ENCODE measurements at places on chromosomes 11 and 22.
A peak's percentile ranks its signal among the peaks of the same experiment; 100 is the strongest.

- H3K4me1 ChIP-seq, result peaks cover 15% of the 10 kb centered on the region
- H3K4me3 ChIP-seq, result no peak within 1 kb of the TSS
- peaks cover 6% of the 10 kb centered on the region for H3K27me3 ChIP-seq
These were observed at the start of gene LMO2 for GRCh38 chr11:33891714-33892327. Gene LMO2, minus strand, starts transcription at chr11:33892076. Its CDS starts 22,360 bp downstream, at chr11:33869716.

GRCh38 chr11:116700586-116701220, 72.1 kb downstream of the BUD13 start:
- H3K27me3 ChIP-seq, result no peaks in the 10 kb centered on the region
- no peaks in the 10 kb centered on the region for H3K4me1 ChIP-seq
- DNase-seq, result no peak
- H3K4me3 ChIP-seq, result no peak overlapping the region
- no peak overlapping the region for H3K27ac ChIP-seq

DNA sequence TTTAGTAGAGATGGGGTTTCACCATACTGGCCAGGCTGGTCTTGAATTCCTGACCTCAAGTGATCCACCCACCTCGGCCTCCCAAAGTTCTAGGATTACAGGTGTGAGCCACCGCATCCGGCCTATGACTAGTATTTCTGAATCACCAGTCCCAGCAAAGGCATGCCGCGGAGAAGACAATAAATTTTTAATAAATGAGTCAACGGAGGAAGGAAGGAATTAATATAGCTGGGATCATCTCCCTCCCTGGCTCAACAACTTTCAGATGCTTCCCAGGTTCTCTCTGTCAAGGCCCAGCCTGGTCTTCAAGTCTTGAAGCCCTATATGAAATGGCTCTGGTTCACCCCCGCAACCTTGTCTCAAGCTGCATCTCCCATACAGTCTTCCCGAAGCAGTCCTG, 45.7 kb downstream of the CYTH4 start:
- DNase-seq, result no peak
- H3K4me1 ChIP-seq, result peaks cover 10% of the 10 kb centered on the region
- H3K36me3 ChIP-seq, result no peaks in the 10 kb centered on the region
- no peak overlapping the region for H3K27ac ChIP-seq
- peaks cover 25% of the 10 kb centered on the region for H3K27me3 ChIP-seq
- no peak overlapping the region for H3K4me3 ChIP-seq

GRCh38 chr11:3170044-3170755, 5.1 kb upstream of the OSBPL5 start:
- no peaks in the 10 kb centered on the region for H3K36me3 ChIP-seq
- H3K27ac ChIP-seq, result no peak overlapping the region
- DNase-seq, result no peak
- peaks cover 4% of the 10 kb centered on the region for H3K27me3 ChIP-seq
- H3K4me1 ChIP-seq, result peaks cover 12% of the 10 kb centered on the region

DNA sequence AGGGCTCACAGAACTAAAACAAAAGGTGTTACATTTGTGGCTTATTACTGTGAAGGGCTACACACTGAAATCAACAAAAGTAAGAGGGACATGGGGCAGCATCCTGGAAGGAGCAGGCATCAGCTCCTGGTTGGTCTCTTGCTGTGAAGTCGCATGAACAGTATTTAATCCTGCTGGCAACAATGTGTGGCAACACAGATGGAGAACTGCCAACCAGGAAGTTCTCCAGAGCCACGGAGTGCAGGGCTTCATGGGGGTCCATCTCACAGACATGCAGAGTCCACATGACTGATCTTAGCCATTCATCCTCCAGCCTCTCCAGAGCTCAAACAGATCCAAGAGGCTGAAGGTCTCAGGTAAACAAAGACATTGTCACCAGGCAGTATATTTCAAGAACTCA, 32.8 kb upstream of the FGF3 start:
- no peak overlapping the region for H3K4me3 ChIP-seq
- no peaks in the 10 kb centered on the region for H3K4me1 ChIP-seq
- no peak for DNase-seq

DNA sequence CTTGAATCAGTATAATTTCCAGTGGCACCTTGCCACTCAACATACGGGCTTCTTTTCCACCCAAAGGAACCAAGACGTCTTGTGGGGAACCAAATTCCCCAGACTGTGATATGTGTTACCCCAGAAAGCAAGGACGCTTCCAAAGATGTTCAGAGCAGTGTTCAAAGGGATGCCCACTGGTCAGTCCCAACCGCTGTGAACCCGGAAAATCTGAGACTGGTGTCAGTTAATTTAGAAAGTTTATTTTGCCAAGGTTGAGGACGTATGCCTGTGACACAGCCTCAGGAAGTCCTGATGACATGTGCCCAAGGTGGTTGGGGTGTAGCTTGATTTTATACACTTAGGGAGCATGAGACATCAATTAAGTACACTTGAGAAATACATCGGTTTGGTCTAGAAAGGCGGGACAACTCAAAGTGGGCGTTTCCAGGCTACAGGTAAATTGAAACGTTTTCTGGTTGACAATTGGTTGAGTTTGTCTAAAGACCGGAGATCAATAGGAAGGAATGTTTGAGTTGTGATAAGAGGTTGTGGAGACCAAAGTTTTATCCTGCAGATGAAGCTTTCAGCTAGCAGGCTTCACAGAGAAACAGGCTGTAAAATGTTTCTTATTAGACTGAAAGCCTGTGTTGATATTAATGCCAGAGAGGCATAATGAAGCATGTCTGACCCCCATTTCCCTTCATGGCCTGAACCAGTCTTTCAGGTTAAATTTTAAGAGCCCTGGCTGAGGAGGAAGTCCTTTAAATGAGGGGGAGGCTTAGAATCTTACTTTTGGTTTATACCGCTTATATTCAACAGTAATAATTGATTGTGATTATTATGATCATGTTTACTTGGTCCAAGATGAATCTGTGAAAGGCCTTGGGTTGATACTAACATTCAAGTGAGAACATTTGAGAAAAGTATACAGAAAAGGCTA, 6.8 kb downstream of the APOL3 start:
- H3K27me3 ChIP-seq, result no peaks in the 10 kb centered on the region
- no peak overlapping the region for H3K4me3 ChIP-seq
- no peak for DNase-seq
- peaks cover 24% of the 10 kb centered on the region for H3K36me3 ChIP-seq
- H3K4me1 ChIP-seq, result peaks cover 44% of the 10 kb centered on the region

DNA sequence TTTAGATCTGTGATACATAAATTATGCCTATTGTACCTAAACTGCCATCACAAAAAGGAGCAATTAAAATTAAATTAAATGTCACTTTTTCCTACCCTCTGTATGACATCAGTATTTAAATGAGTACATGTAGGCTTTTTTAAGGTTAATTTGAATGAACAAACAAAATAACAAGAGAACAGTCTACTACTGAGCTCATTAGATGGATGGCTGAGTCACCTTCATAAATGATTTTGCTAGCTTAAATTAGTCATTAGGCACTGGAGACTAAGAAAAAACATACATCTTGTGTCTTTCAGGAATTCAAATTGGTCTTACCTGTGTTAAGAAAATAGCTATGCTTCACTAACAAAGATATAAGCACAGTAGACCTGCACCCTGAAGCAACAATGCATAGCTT, 153.6 kb downstream of the RCN1 start:
- H3K27ac ChIP-seq, result no peak overlapping the region
- no peaks in the 10 kb centered on the region for H3K4me1 ChIP-seq
- DNase-seq, result no peak
- no peaks in the 10 kb centered on the region for H3K36me3 ChIP-seq
- H3K27me3 ChIP-seq, result no peaks in the 10 kb centered on the region

GRCh38 chr11:73343076-73343873, 32.9 kb upstream of the RELT start:
- no peak for DNase-seq
- no peak overlapping the region for H3K4me3 ChIP-seq
- H3K4me1 ChIP-seq, result no peaks in the 10 kb centered on the region

GRCh38 chr22:19819208-19819910, 35.3 kb downstream of the GNB1L start:
- H3K36me3 ChIP-seq, result no peaks in the 10 kb centered on the region
- H3K4me3 ChIP-seq, result no peak overlapping the region
- no peak for DNase-seq
- H3K4me1 ChIP-seq, result no peaks in the 10 kb centered on the region
- no peaks in the 10 kb centered on the region for H3K27me3 ChIP-seq

GRCh38 chr11:35491231-35491871, 34.1 kb downstream of the PAMR1 start:
- H3K4me3 ChIP-seq, result no peak overlapping the region
- H3K36me3 ChIP-seq, result no peaks in the 10 kb centered on the region
- H3K27me3 ChIP-seq, result no peaks in the 10 kb centered on the region

GRCh38 chr11:77799338-77799737, 21.2 kb downstream of the RSF1 start:
- no peak overlapping the region for H3K27ac ChIP-seq
- H3K27me3 ChIP-seq, result no peaks in the 10 kb centered on the region
- no peaks in the 10 kb centered on the region for H3K4me1 ChIP-seq
- H3K36me3 ChIP-seq, result no peaks in the 10 kb centered on the region
- no peak for DNase-seq

DNA sequence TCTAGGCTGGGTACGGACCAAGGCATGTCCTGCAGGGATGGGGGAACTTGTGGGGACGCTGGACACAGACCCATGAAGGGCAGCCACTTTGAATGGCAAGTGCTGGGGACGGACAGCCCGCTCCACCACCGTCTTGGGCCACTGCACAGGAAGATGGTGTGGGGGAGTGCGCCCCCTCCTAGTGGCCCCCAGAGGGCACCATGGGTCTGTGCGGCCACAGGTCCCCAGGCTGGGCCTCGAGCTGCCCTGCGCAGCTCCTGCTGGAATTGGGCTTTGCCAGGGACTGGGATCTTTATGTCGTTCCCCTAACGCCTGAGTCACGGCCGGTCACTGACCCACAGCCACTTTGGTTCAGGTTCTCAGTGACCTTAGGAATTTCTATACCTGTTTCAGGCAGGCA, 44.4 kb downstream of the NAT10 start:
- H3K4me3 ChIP-seq, result no peak overlapping the region
- no peak for DNase-seq
- H3K4me1 ChIP-seq, result no peaks in the 10 kb centered on the region
- H3K36me3 ChIP-seq, result peaks cover 55% of the 10 kb centered on the region
- H3K27me3 ChIP-seq, result no peaks in the 10 kb centered on the region
- no peak overlapping the region for H3K27ac ChIP-seq

DNA sequence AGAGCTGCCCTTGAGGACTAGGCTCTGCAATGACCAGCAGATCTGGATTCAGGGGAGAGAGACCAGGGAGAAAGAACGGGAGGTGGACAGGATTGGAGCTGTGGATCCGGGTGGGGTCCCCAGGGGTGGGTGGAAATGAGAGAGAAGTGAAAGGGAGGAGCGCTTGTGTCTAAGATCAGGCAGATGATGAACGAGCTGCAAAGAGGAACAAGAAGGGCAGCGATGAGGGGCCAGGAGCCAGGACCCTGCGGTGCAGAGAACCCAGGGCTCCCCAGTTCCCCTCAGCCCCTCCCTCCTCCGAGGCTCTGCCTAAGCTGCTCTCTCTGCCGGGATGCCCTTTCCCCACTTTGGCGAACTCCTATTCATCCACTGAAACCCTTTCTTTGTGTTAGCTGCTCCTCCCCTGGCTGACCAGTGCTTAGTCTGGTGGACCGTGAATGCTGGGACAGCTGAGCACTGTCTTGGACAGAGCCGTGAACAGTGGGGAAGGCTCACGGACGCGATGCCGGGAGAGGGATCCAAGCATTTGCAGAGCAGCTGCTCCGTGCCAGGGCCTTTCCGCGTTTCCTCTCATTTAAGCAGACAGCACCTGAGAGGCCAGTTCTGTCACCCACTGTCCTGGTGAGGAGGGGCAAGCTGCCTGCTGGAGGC, 35.9 kb downstream of the SHISAL1 start:
- no peaks in the 10 kb centered on the region for H3K4me1 ChIP-seq
- H3K36me3 ChIP-seq, result no peaks in the 10 kb centered on the region
- no peaks in the 10 kb centered on the region for H3K27me3 ChIP-seq
- H3K27ac ChIP-seq, result no peak overlapping the region
- H3K4me3 ChIP-seq, result no peak overlapping the region
- no peak for DNase-seq

GRCh38 chr22:37223965-37224551, 11.8 kb upstream of the SSTR3 start:
- DNase-seq, result no peak
- peak overlapping the region; percentile 9 for H3K4me3 ChIP-seq
- peak overlapping the region; percentile 56 for H3K27ac ChIP-seq
- H3K27me3 ChIP-seq, result no peaks in the 10 kb centered on the region
- peaks cover 40% of the 10 kb centered on the region for H3K36me3 ChIP-seq

GRCh38 chr11:67364783-67365722, 8.3 kb downstream of the CLCF1 start:
- H3K36me3 ChIP-seq, result no peaks in the 10 kb centered on the region
- H3K27me3 ChIP-seq, result no peaks in the 10 kb centered on the region
- DNase-seq, result no peak

Measured in effector memory CD4-positive, alpha-beta T cell (primary cell).